ENCODE measurements at places on chromosomes 3 and 15.

GRCh38 chr3:4432259-4432658, 34.8 kb downstream of the SUMF1 start:
- no peak for DNase-seq

DNA sequence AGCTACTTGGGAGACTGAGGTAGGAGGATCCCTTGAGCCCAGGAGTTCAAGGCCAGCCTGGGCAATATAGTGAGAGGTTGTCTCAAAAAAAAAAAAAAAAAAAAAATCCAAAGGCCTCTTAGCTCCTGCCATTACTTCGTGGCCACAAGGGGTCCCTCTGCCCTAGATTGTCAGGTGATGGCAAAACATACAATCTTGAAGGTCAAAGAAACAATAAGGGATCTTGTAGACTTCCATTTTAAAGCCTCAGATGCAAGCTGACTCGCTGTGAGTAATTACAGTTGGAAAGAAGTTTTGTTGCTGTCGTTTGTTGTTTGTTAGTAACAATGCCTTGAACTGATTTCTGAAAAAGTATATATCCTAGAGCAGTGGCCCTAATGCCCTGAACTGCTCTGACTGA, 55.9 kb upstream of the PLCL2 start:
- DNase-seq: no peak

- DNase-seq: no peak
These were observed 58.9 kb upstream of the DAZL start for GRCh38 chr3:16663854-16664712.

- DNase-seq: no peak
These were observed 170.4 kb downstream of the ADAMTS17 start for GRCh38 chr15:100171411-100171810.

Measured in T1000 (cell line).